ENCODE measurements at places on chromosomes 2 and 18. TPM values are rescaled to one million over a fixed set of nuclear protein-coding genes. Genes with fewer than 3 reads are reported as not detected.

The NOSTRIN gene
- 24.3 TPM for total RNA-seq

DNA sequence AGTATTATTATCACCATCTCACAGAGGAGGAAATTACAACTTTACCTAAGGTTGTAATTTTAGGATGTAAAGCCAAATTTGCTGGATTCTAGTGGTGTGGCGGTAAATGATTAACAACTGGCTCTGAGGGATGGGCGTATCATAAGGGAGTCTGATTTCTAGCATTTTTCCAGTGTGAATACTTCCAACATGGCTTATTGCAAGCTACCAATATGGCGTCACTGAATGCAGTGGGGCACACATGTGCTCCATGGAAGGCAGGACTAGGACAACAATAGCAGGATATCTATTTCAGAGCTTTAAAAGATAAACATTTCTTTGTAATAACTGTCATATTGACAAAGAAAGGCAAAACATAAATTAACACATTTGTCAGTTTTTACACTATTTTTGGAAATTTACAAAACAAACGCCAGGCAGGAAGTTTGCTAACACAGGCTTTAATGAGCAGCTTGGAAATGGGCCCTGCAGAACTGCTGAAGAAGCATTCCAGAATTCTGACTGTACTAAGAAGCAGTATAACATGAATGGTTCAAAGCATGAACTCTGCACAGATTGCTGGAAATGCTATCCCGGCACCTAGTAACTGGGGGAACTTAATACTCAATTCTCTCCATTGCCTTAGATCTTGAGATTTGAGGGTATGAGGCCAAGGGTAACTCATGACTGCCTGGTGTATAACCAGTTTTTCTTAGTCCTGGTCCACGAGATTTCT is 439.3 kb upstream of the MAP2 start:
- H3K27me3 ChIP-seq: no peaks in the 10 kb centered on the region
- no peak for DNase-seq
- no peaks in the 10 kb centered on the region for H3K36me3 ChIP-seq

The ESPNL gene
- 0.09 TPM for total RNA-seq

The LRP2 gene
- not detected for total RNA-seq

The NPHP1 gene
- 2.0 TPM for total RNA-seq

DNA sequence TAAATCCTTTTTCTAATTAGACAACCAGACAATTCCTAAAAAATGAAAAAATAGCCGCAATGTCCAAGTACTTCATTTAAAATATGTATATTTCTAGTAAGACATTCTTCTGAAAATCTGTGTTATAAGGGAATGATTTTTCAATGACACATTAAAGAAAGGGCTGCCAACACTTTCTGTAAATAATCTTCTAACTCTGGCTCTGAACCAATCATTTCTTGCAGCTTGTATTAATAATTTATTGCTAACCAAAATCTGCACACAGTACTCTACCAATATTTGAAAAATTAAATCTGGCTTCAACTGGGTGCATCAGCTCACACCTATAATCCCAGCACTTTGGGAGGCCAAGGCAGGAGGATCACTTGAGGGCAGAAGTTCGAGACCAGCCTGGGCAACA is 8.3 kb downstream of the NFU1 start:
- H3K27me3 ChIP-seq: no peaks in the 10 kb centered on the region
- H3K36me3 ChIP-seq: no peaks in the 10 kb centered on the region
- H3K4me1 ChIP-seq: peaks cover 18% of the 10 kb centered on the region
- H3K27ac ChIP-seq: peak overlapping the region; percentile 20
- DNase-seq: no peak
- no peak overlapping the region for H3K4me3 ChIP-seq

- H3K27me3 ChIP-seq: no peaks in the 10 kb centered on the region
- H3K4me3 ChIP-seq: no peak overlapping the region
- peaks cover 38% of the 10 kb centered on the region for H3K4me1 ChIP-seq
Measured at GRCh38 chr18:74233933-74234325, 57.8 kb downstream of the CYB5A start.

- DNase-seq: no peak
- no peak overlapping the region for H3K4me3 ChIP-seq
- H3K27ac ChIP-seq: no peak overlapping the region
- no peaks in the 10 kb centered on the region for H3K4me1 ChIP-seq
- no peaks in the 10 kb centered on the region for H3K36me3 ChIP-seq
- H3K27me3 ChIP-seq: no peaks in the 10 kb centered on the region
Measured at GRCh38 chr2:8666581-8666980, 15.3 kb upstream of the ID2 start.

DNA sequence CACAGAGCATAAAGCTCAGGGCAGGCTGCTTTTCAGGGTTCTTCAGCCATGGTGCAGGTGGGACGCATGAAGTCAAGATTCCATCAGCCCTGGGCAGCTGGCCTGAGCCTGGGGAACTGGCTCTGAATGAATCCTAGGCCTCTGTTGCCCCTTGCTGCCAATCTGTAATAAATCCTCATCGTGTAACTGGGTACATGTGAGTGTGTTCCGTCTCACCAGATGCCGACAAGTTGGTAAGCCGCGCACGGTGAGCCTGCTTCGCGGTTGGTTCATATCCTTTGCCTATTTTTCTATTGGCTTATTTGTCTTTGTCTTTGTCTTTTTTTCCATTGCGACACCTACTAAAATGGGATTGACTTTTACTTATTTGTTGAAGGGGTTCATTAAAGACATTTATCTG is 27.7 kb downstream of the B3GNT7 start:
- no peaks in the 10 kb centered on the region for H3K36me3 ChIP-seq
- H3K27ac ChIP-seq: no peak overlapping the region
- no peaks in the 10 kb centered on the region for H3K27me3 ChIP-seq
- H3K4me1 ChIP-seq: no peaks in the 10 kb centered on the region
- DNase-seq: no peak
- H3K4me3 ChIP-seq: no peak overlapping the region

DNA sequence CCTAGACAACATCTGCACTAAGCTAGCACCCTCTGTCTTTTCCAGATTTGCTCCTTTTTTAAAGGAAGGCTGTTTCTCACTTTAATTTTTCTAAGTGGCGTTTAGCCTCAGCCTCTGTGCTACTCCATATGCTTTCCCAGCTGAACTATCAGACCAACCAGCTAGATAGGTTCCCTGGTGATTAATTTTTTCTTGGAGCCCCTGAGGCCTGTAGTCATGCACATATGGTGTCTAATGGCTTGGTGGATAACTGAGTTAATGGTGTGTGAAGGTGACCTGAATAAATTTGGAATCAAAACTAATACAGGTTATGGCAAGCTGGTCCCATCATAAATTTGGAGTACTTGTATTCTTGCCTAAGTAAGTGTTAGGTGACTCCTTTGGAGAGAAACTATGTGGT is 135.5 kb downstream of the MGAT5 start:
- H3K27me3 ChIP-seq: no peaks in the 10 kb centered on the region
- no peaks in the 10 kb centered on the region for H3K4me1 ChIP-seq
- H3K27ac ChIP-seq: no peak overlapping the region
- no peak overlapping the region for H3K4me3 ChIP-seq

The WDR75 gene
- 15.8 TPM for total RNA-seq

The ATOH8 gene
- total RNA-seq: 3.8 TPM

GRCh38 chr2:178188466-178188865 is 5.8 kb upstream of the OSBPL6 start:
- no peak for DNase-seq
- no peaks in the 10 kb centered on the region for H3K27me3 ChIP-seq
- H3K36me3 ChIP-seq: no peaks in the 10 kb centered on the region
- H3K4me3 ChIP-seq: no peak overlapping the region
- no peak overlapping the region for H3K27ac ChIP-seq

DNA sequence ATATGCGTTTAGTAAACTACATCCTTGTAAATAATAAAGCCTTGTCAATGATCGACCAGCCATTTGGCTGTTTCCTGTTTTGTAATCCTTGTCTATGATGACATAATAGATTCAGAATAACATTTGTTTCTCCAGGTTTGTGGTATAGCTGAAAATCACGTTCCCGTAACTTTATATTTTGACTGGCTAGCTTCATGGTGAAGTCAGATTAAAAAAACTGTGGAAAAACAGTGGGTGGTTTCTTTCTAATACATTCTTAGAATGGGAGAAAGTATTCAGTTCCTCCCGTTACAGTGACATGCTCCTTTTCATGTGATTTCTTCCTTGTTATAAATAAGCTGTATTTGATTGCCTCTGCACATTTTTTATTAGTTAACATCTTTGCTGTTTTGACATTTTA is 366.9 kb downstream of the NYAP2 start:
- DNase-seq: no peak
- no peaks in the 10 kb centered on the region for H3K4me1 ChIP-seq
- H3K36me3 ChIP-seq: no peaks in the 10 kb centered on the region
- no peak overlapping the region for H3K4me3 ChIP-seq
- H3K27me3 ChIP-seq: no peaks in the 10 kb centered on the region

GRCh38 chr18:44386401-44386800 is 294.3 kb upstream of the SETBP1 start:
- H3K27ac ChIP-seq: no peak overlapping the region
- DNase-seq: no peak
- H3K36me3 ChIP-seq: no peaks in the 10 kb centered on the region
- no peak overlapping the region for H3K4me3 ChIP-seq
- H3K27me3 ChIP-seq: no peaks in the 10 kb centered on the region

The CD8B2 gene
- total RNA-seq: not detected

GRCh38 chr2:88626171-88627054 is 851 bp downstream of the EIF2AK3 start:
- H3K4me3 ChIP-seq: peak overlapping the region; percentile 91
- H3K36me3 ChIP-seq: no peaks in the 10 kb centered on the region
- peak; percentile 54 for DNase-seq
- H3K27me3 ChIP-seq: no peaks in the 10 kb centered on the region

- no peaks in the 10 kb centered on the region for H3K36me3 ChIP-seq
- no peaks in the 10 kb centered on the region for H3K4me1 ChIP-seq
- no peak overlapping the region for H3K4me3 ChIP-seq
- H3K27me3 ChIP-seq: no peaks in the 10 kb centered on the region
- no peak for DNase-seq
Measured at GRCh38 chr2:9001229-9001628, 2.3 kb downstream of the MBOAT2 start.

The ZNF385B gene
- total RNA-seq: 0.37 TPM

The ZNF516 gene
- 14.9 TPM for total RNA-seq

- H3K27me3 ChIP-seq: no peaks in the 10 kb centered on the region
- H3K27ac ChIP-seq: no peak overlapping the region
- H3K4me1 ChIP-seq: no peaks in the 10 kb centered on the region
Measured at GRCh38 chr2:30421026-30421603, 25.9 kb upstream of the LCLAT1 start.

The ZAP70 gene
- 1.7 TPM for total RNA-seq

DNA sequence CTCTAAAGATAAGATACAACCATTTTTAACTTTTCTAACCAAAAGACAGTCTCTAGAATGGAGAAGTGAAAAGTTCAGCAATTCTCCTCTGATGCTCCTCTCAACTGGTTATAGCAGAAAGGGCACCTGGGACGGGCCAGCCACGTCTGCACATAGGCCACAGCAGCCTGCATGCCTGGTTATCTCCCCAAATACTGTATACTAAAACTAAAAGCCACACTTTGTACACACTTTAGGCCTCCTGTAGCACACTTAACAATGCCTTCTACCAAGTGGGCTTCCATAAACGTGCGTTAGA is 179.1 kb downstream of the ANKRD44 start:
- H3K36me3 ChIP-seq: no peaks in the 10 kb centered on the region
- no peak overlapping the region for H3K4me3 ChIP-seq
- H3K4me1 ChIP-seq: no peaks in the 10 kb centered on the region
- H3K27ac ChIP-seq: no peak overlapping the region

DNA sequence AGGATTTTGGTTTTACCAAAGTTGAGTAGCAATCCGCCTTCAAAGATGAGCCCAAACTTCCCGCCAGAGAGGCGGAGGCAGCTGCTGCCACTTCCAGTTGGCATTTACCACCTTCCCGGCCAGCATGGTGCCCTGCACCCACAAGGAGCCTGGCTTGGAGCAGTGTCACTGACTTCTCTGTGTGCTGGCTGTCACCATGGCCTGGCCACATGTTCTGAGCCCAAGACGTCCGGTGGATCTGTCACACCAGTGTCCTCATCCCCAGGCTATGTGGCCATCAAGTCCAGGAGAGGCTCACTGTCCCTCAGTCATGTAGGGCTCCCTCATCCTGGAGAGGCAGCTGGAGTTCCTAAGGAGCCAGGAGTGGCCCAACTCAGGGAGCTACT is 100.6 kb downstream of the ACKR3 start:
- no peaks in the 10 kb centered on the region for H3K27me3 ChIP-seq
- no peak overlapping the region for H3K27ac ChIP-seq
- H3K4me1 ChIP-seq: no peaks in the 10 kb centered on the region
- DNase-seq: no peak
- H3K4me3 ChIP-seq: no peak overlapping the region
